ENCODE measurements at places on chromosomes 1 and 21.

DNA sequence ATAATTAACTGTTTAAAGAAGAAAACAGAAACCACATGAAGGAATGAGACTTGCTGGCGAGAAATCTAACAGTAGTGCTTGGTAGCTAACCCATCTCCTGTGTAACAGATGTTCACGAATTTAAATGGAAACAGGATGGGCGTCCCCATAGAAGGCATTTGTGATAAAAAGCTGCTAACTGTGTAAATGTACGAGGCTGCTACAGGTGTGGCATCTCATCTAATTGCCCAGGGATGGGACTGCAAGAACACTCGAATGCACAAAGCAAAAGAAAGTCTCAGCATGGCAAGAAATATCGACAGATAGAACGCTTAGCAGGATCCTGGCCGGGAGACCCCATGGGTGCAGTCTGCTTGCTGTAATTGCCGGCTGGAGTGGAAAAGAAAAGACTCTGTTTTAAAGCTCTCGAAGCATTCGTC lies 112.7 kb downstream of the RUNX1 start:
- no peak for DNase-seq

GRCh38 chr1:227323171-227323966 lies 5.1 kb upstream of the CDC42BPA start:
- DNase-seq, result no peak

- no peak for DNase-seq
Measured at GRCh38 chr1:197065559-197065958, 1.5 kb downstream of the F13B start.

DNA sequence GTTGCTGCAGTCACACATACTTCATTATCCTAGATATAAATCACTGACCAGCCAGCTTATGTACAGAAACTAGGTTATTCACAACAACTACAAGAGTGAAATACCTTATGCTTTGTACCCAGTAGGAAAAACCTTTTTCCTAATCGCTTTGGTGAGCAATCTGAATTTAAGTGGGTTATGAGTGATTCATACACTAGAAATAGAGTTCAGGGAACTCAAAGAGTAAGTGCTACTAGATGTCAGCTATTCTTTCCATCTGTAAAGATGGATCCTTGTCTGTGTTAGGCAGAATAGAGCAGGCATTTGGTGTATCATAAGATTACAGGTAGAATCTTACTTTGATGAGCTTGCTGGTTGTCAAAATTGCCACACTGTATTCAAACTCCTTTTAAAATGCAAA lies 101.9 kb downstream of the ZNF644 start:
- DNase-seq, result no peak

DNA sequence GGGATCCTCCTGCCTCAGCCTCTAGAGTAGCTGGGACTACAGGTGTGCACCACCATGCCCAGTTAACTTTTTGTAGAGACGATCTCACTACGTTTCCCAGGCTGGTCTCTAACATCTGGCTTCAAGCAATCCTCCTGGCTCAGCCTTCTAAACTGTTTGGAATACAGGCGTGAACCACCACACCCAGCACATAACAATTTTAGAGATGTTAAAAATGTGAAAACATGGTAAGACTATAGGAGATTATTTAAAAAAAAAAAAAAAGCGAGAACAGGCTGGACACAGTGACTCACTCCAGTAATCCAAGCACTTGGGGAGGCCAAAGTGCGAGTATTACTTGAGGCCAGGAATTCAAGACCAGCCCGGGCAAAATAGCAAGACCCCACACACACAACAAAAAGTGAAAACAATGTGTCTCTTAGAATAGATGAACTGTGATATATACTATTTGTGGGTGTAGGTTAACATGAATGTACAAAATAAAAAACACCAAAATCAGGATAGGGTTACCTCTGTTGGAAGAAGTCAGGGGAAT lies 19.6 kb downstream of the CCDC18 start:
- DNase-seq, result no peak

GRCh38 chr1:14997646-14998276 lies 155.8 kb upstream of the TMEM51 start:
- no peak for DNase-seq

DNA sequence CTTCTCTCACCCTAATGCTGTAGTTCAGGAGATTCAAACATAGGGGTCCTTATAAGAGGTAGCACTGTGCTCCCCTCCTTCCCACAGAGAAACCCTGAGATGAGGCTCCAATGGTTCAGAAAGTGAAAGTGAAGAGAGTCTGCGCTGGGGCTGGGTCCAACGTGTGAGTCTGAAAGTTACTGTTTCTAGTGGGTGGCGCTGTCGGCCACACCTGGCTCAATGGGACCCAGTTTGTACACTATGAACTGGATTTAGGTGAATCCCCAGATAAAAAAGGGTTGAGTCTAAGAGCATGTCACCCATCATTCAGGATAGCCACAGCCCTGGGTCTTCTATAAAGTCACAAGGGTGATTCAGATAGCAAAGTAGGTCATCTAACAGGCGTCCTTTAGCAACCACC lies 2.8 kb downstream of the SMCP start:
- no peak for DNase-seq

DNA sequence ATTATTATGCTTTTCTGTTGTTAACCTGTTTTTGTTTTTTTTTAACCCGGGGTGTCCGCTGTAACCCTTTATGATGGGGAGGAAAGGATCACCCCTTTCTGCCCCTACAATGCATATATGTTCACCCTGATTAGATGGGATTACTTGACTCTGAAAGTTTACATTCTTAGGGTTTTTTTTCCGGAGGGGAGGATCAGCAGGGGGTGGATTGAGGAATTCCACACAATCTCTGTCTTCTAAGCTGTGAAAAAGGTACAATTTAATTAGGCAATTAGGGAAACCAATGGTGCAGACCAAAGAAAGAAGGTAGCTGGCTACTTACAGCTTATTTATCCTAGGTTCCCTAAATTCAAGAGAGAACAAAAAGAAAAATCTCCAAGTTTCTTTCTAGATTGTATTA lies 58.3 kb downstream of the EDEM3 start:
- no peak for DNase-seq

DNA sequence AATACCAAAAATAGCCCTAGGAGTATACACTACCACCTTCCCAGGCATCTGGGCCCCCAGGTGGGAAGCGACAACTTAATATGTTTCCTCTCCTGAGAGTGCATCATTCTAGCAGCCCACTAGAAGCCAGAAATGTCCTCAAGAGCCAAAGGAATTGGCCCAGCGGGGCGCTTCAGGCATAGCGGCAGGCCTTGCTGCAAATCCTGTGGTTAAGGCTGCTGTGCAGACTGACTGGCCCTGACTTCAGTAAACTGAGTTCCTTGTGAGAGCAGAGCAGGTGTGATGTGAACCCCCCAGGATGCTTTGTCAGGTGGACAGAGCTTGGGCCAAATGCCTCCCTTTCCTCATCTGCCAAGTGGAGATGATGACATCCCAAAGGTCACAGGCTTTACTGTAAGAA lies 29.7 kb upstream of the LDLRAP1 start:
- DNase-seq, result no peak

DNA sequence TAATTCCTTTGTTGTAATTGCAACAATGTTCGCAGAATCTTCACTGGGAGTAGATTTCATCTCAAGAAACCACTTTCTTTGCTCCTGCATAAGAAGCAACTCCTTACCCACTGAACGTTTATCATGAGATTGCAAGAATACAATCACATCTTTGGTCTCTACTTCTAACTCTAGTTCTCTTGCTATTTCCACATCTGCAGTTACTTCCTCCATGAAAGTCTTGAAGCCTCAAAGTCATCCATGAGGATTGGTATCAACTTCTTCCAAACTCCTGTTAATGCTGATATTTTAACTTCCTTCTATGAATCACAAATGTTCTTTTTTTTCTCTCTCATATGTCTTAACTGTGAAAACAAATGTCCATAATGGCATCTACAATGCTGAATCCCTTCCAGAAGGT lies 118.6 kb upstream of the RAB4A start:
- DNase-seq, result no peak

DNA sequence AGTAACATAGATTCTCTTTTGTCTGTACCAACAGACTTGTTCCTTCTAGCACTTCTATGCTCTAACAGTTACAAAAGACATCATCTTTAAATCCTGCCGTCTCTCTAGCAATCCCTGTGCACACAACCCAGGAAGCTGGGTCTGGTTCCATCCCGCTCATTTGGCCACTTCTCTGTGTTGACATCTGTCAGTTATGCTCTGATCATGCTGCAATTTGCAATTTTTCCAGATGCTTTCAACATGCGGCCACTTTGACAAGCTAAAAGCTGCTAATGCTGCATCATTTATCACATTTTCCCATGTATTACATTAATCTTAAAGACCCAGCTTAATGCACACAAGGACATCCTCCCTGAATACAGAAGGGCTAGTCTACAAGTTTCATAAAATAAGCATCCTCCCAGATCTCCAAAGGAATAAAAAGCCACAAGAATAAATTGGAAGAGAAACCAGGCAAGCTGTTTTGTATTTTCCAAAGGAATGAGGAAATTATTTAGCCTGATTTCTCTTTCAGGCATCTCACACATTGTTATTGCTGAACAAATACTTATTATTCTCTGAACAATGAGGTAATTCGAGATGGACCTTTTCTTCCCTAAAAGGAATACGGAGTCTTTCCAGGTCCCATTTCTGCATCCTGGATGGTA lies 19.0 kb upstream of the LRRC52 start:
- no peak for DNase-seq

DNA sequence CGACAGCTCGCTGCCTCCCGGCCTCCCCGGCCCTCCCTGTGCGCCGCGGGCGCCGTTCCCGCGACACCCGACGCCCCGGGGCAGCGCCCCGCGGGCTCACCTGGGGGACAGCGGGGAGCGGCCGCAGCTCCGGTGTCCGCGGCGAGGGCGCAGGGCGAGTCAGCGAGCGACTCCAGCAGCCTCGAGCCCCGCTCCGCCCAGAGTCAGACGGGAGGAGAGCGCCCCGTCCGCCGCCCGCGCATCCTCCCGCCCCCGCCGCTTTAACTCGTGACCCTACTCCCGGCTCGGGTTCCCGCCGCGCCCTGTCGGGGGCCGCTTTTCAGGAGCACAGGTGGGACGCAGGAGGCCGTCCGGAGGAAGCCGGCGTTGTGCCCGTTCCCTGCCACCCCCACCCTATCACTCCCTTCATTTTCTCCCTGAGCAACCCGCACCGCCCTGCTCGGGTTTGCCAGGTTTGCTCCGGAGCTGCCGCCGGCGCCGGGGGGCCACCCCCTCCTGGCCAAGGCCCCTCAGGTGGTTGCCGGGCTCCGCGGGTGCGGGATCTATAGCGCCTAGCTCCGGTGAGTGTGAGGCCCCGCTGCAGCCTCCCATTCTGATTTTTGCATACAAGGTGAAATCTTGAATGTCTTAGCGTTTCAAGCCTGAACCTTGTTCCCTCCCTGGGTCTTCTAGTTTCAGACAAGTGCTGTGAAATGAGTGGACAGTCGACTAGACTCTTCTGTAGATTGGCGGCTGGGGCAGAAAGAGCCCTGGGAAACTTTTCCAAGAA lies at the start of gene MCOLN3:
MCOLN3 (minus strand) TSS at position 205 of the 769 bp plus-strand sequence. CDS start 3,140 bp downstream, outside the sequence.
- DNase-seq, result peak; percentile 14

GRCh38 chr1:79852004-79852403 lies 845.5 kb upstream of the ADGRL4 start:
- DNase-seq, result no peak

DNA sequence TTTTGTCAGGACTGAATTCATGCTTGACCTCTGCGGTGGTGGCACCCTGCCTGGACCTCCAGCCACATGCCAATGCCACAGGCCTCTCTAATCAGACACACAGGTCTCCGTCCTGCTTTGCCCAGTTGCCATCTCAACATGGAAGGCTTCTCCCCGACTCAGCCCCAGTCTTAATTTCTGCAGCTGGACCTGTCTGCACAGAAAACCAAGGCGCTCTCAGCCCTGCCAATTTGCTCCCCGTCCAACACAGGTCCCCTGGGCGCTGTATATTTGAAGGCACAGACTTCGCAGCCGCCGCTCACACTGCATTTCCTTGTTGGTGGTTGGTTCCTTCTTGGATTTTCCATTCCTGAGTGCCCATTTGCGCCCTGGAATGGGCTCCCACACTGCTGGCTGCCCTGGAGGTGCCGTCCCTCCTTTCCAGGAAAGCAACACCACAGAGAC lies 28.0 kb upstream of the PLEKHG5 start:
- DNase-seq, result no peak

DNA sequence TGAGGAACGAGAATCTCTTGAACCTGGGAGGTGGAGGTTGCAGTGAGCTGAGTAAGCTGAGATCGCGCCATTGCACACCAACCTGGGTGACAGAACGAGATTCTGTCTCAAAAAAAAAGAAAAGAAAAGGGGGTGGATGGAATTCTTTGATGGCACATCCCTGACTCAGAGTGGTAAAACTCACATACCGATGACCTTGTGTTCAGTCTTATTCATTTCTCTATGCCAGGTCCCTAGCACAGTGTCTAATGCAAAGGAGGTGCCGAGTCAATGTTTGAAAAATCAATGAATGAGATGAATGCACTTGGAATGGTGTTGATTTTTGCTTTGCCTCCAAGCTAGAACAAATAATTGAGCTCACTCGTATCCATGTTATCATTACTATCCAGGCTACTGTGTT lies 18.5 kb upstream of the FAM20B start:
- no peak for DNase-seq

DNA sequence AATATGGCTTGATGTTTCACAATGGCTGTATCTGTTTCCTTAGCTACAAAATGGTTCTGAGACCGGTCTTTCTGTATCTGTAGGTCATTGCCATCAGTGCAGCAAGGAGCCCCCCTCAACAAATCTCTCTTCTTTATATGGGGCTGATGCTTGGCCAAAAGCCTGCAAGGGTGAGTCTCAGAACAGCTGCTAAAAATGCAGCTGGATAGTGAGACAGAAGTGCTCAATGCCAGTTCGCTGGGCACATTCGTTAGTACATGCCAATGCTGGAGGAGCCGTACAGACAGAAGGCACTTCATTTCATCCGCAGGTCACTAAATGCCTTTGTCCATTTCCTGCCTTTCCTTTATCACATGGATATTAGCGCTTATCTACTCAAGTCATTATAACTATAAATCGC lies 67.3 kb downstream of the RUNX1 start:
- DNase-seq, result no peak

GRCh38 chr1:100239961-100240360 lies 9.7 kb downstream of the DBT start:
- no peak for DNase-seq

DNA sequence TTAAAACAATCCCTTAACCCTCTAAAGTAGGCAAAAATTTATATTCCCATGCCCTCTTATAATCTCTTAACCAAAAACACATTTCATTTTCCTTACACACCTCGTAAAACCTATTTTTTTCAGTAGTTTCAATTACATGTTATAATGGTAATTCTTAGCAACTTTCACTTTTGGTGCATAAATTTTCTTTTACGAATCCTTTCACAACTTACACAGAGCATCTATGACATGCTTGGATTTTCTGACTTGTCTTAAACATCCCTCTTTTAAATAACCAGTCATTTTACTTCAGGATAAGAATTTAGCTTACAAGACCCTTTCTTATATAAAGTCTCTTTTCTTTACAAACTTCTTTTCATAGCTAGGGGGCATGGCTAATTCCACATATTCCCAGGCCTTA lies 8.9 kb upstream of the MRPL55 start:
- no peak for DNase-seq

DNA sequence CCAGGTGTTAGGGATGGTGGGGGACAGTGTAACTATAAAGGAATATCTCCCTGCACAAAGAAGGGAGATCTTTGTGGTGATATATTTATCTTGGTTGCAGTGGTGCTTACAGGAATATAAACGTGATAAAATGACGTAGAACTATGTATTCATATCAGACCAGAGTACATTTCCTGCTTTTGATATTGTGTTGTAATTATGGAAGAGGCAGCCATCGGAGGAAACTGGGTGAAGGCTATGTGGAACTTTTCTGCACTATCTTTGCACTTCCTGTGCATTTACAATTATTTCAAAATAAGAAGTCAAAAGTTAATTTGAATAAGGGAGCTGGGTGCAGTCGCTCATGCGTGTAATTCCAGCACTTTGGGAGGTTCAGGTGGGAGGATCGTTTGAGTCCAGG lies 37.6 kb downstream of the NDUFS5 start:
- no peak for DNase-seq

GRCh38 chr1:228424685-228425660 lies 8.3 kb upstream of the TRIM17 start:
- no peak for DNase-seq

Data from activated T-helper 2 cell treated with anti-CD3 and anti-CD28 coated beads, Interferon-gamma antibody, Interleukin-2, Interleukin-4, amounts not matched to agents 10 μg/mL and 5 μg/mL and 100 μg/mL, durations not matched to agents 14 hours and 24 hours and 36 hours (primary cell).